Smooth muscle cell of the pulmonary artery (primary cell): ENCODE measurements at places on chromosomes 1 and 21. TPM values are rescaled to one million over a fixed set of nuclear protein-coding genes. Genes with fewer than 3 reads are reported as not detected.

GPR157 gene
- 3.8 and 4.3 TPM in 2 replicates for total RNA-seq

COL11A1 gene
- total RNA-seq: 1.2 and 2.5 TPM in 2 replicates

PCNX2 gene
- 24.5 TPM in 2 replicates for total RNA-seq

ZNF644 gene
- 38.9 and 45.8 TPM in 2 replicates for total RNA-seq

CLCA2 gene
- total RNA-seq: 0.72 and 7.4 TPM in 2 replicates

AADACL4 gene
- total RNA-seq: not detected in 2 replicates

MFN2 gene
- total RNA-seq: 65.7 and 79.8 TPM in 2 replicates

CASQ2 gene
- 0.33 TPM in 1 of 2 replicates, not detected in the other for total RNA-seq

LCE1D gene
- total RNA-seq: not detected in 2 replicates

OR6N1 gene
- total RNA-seq: not detected in 2 replicates

SLC37A1 gene
- total RNA-seq: 2.2 and 4.8 TPM in 2 replicates

OR2L13 gene
- not detected in 2 replicates for total RNA-seq

LAPTM5 gene
- total RNA-seq: 0.26 TPM in 1 of 2 replicates, not detected in the other

C1QA gene
- not detected in 2 replicates for total RNA-seq

CCDC30 gene
- total RNA-seq: 1.4 and 1.9 TPM in 2 replicates

OR2L2 gene
- not detected in 2 replicates for total RNA-seq

FAM20B gene
- total RNA-seq: 61.5 and 63.0 TPM in 2 replicates

KMO gene
- 0.03 and 0.33 TPM in 2 replicates for total RNA-seq

TLCD4 gene
- 0.26 and 1.2 TPM in 2 replicates for total RNA-seq

B3GALT2 gene
- 0.92 and 2.4 TPM in 2 replicates for total RNA-seq

TMPRSS3 gene
- not detected in 2 replicates for total RNA-seq

WNT2B gene
- 4.7 and 6.1 TPM in 2 replicates for total RNA-seq

KRTAP20-1 gene
- not detected in 2 replicates for total RNA-seq

ZNF593OS gene
- total RNA-seq: not detected in 2 replicates

CHIA gene
- total RNA-seq: not detected in 2 replicates

OR2M3 gene
- total RNA-seq: not detected in 2 replicates

ZBTB21 gene
- total RNA-seq: 8.2 and 10.1 TPM in 2 replicates

CELA2A gene
- total RNA-seq: 0.20 TPM in 1 of 2 replicates, not detected in the other

DMRTA2 gene
- 0.10 and 0.46 TPM in 2 replicates for total RNA-seq

SERPINC1 gene
- 0.07 TPM in 1 of 2 replicates, not detected in the other for total RNA-seq

FBXO2 gene
- total RNA-seq: 1.4 and 3.4 TPM in 2 replicates

SPATA17 gene
- total RNA-seq: 0.66 and 1.2 TPM in 2 replicates

CCDC28B gene
- 8.5 and 8.9 TPM in 2 replicates for total RNA-seq

MMEL1 gene
- total RNA-seq: 0.39 TPM in 1 of 2 replicates, not detected in the other

SYPL2 gene
- 0.56 and 0.91 TPM in 2 replicates for total RNA-seq

CD101 gene
- total RNA-seq: 0.36 and 0.59 TPM in 2 replicates

CYYR1 gene
- total RNA-seq: under 0.01 TPM in 1 of 2 replicates, not detected in the other

LDLRAD1 gene
- total RNA-seq: not detected in 2 replicates

CR1L gene
- total RNA-seq: not detected in 2 replicates

HS2ST1 gene
- 30.6 and 34.8 TPM in 2 replicates for total RNA-seq

LAMB3 gene
- 40.1 and 52.3 TPM in 2 replicates for total RNA-seq

F5 gene
- total RNA-seq: under 0.01 TPM in 1 of 2 replicates, not detected in the other

EFNA3 gene
- total RNA-seq: 3.1 and 4.2 TPM in 2 replicates

CDC7 gene
- total RNA-seq: 1.7 and 1.8 TPM in 2 replicates

RYR2 gene
- total RNA-seq: under 0.01 TPM in 1 of 2 replicates, not detected in the other
